Activated naive CD8-positive, alpha-beta T cell treated with anti-CD3 and anti-CD28 coated beads for 36 hours (primary cell): ENCODE measurements at places on chromosomes 2 and 18. TPM values are rescaled to one million over a fixed set of nuclear protein-coding genes. Genes with fewer than 3 reads are reported as not detected.

POLR1B gene
- 80.8 TPM for total RNA-seq

DNA sequence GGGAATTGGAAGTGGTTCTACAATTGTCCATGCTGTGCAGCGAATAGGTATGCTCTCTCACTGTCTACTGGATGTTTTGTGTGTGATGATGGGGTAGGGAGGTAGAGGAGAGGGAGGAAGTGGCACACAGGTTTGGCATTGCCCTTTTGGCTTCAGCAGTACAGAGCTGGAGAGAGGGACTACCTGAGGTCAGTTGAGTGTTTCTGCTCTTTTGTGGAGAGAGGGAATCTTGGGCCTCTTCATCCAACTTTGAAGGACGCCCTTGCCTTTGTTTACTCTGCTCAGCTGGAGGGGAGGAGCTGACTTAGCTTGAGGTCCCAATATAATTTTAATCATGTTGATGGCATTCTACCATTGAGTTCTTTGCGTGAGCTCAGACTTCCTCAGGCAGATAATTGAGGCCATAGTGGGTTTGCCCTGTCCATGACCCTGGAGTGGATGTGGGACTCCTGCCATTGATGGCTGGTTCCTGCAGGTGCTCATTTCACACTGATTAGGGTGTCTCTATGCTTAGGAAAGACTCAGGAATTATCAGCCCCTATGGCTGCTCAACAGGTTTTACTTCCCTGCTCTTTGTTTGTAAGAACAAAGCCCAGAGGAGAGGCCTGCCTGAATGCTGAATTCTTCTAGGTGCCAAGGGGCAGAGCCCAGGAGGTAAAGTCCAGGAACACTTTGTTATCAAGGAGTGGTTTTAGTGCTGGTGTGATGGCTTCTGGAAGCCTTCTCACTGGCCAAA lies 7.2 kb downstream of the RPIA start:
- DNase-seq, result no peak

GRCh38 chr2:96895746-96896651 lies 26.1 kb upstream of the SEMA4C start:
- DNase-seq, result no peak

GRCh38 chr18:71583252-71583651 lies 960.9 kb downstream of the CBLN2 start:
- DNase-seq, result no peak

CPO gene
- not detected for total RNA-seq

DNA sequence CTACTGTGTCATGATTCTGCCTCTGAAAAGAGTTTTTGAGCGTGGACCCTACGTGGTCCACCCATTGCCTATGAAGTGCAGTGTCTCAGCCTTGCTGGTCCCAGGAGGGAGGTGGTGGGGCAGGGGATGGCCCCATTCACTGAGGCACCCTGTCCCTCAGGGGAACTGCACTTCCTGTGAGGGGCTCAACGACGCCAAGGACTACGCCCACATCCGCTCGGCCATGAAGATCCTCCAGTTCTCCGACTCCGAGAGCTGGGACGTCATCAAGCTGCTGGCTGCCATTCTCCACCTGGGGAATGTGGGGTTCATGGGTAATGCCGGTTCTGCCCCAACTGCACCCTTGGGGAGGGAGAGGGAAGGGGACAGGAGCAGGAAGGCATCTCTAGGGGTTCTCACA lies 42.5 kb downstream of the MYO7B start:
- no peak for DNase-seq

GRCh38 chr2:59594671-59595222 lies 958.7 kb downstream of the BCL11A start:
- no peak for DNase-seq

SDC1 gene
- total RNA-seq, result not detected

DNA sequence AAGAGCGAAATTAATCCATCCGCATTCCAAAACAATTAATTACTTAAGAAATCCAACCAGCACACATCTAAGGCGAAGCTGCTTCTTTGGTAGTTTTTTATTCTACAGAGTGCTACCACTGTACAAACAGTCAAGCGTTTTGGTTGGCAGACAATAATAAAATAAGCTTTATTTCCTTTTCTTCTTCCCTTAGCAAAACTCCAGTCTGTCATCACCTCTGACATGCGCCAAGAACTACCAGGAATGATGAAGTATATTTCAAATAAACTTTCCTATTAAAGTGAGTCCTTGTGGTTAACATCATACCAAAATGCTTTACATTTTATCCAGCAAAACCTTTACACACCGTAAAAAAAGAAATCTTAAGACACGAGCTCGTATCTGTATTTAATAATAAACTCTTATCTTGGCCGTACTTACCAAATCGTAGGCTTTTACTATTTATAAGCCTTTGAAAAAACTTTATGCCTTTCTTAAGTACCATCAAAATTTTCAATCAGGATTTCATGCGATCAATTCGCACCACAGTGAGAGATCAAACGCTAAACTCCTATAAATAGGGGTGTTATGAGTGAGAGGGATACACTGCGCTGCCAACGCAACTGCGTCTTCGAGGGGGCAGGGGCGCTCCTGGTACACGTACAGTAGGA lies 1.3 kb downstream of the ATL2 start:
- DNase-seq, result no peak

GRCh38 chr2:9975805-9976447 lies 24.4 kb downstream of the GRHL1 start:
- peak; percentile 50 for DNase-seq

DNA sequence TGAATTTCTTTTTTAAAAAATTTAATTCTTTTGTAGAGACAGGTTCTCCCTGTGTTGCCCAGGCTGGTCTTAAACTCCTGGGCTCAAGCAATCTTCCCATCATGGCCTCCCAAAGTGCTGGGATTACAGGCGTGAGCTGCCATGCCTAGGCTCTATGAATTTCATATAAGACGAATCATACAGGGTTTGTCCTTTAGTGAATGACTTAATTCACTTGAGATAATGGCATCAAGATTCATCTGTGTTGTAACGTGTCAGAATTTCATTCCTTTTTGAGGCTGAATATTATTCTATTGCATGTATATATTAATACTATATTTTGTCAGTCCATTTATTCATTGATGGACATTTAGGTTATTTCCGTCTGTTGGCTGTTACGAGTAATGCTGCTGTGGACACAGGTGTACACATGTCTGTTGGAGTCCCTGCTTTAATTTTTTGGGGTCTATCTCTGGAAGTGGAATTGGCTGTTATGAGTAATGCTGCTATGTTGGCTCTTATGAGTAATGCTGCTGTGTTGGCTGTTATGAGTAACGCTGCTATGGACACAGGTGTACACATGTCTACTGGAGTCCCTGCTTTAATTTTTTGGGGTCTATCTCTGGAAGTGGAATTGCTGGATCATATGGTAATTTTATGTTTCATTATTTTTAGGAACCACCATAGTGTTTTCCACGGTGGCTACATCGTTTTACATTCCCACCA lies 210.6 kb downstream of the CAMKMT start:
- no peak for DNase-seq

- no peak for DNase-seq
These were observed 80.3 kb downstream of the VSNL1 start for GRCh38 chr2:17620841-17621240.

LYG1 gene
- 0.30 TPM for total RNA-seq

DNA sequence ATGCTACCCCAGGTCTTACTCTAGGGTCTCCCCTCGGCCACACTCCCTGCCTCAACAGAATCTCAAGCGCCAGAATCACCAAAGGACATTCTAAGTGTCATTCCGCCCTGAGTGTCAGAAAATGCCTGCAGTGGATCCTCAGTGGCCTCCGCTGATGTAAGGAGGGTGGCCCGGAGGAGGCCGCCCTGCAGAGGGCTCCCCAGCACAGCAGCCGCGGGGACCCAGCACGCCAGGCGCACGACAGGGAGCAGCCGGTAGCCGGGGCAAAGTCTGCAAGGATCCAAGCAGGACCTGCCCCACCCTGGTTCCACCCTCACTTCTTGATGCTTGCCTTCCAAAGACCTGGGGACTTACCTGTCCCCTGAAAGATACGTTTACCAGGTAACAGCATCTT lies 54.2 kb upstream of the ID2 start:
- DNase-seq, result no peak

- DNase-seq, result no peak
These were observed 17.1 kb upstream of the ANKRD62 start for GRCh38 chr18:12076424-12077140.

- DNase-seq, result no peak
These were observed 314.3 kb downstream of the FSIP2 start for GRCh38 chr2:186052930-186053329.

REG3G gene
- not detected for total RNA-seq

ACOXL gene
- total RNA-seq, result not detected

C1QL2 gene
- not detected for total RNA-seq

- peak; percentile 66 for DNase-seq
These were observed 69.9 kb upstream of the ITGB6 start for GRCh38 chr2:160269803-160270570.

CCDC141 gene
- 5.6 TPM for total RNA-seq

GRCh38 chr2:1754046-1754445 lies 9.7 kb upstream of the PXDN start:
- no peak for DNase-seq

DNA sequence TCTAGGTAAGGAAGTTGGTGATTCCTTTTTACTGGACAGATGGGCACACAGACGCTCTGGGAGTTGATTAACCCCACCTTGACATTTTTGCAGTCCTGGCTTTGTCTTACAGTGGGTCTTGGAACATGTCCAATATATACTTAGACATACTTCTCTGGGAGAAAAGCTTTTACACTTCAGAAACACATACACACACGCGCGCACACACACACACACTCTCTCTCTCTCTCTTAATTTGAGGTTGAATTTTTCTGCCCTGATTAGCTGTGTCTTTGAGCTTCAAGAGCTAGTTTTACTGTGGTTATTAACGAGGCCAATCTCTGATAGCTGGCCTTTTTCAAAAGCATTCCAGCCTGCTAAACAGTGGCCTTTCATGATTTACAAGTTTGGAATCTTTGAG lies 215.0 kb downstream of the MYCN start:
- DNase-seq, result no peak

- peak; percentile 47 for DNase-seq
These were observed 285.9 kb downstream of the RNF144A start for GRCh38 chr2:7203056-7203467.

DNA sequence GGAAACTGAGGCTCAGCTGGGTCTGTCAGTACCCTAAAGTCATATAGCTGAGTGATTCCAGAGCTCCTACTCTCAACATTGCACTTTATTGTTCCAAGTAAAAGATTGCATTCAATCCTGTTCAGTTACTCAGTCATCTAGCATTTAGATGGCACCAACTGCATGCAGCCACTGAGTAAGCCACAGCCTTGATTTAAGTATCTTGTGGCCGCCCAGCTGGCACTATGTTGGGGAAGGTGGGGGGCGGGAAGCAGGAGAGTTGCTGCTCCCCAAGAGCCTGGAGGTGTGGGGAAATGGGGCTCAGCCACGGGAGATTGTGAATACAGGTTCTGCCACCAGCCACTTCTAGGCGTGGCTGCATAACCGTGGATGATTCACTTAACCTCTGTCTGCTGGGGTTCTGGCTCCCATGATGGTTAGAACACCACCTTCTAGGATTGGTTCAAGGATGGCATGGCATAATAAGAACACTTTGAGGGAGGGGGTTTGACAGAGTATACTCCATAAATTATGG lies 17.1 kb downstream of the ZFP36L2 start:
- no peak for DNase-seq

DNA sequence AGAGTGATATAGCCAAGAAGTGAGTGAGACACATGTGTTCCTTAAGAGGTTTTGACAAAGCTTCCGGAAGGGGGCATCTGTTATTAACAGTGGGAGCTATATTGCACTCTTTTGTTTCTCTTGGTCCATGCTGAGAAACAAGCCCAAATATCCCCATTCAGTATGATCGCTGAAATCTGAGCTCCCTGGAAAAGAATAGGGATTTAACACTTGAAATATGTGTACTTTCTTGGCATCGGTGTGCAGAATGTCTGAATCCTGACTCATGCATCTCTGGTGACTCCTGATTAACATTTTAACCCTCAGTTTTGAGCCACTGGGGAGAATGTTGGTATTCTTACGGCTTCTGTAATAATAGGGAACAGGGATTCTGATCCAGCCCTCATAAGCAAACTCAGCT lies 448.1 kb downstream of the TSN start:
- no peak for DNase-seq

DNA sequence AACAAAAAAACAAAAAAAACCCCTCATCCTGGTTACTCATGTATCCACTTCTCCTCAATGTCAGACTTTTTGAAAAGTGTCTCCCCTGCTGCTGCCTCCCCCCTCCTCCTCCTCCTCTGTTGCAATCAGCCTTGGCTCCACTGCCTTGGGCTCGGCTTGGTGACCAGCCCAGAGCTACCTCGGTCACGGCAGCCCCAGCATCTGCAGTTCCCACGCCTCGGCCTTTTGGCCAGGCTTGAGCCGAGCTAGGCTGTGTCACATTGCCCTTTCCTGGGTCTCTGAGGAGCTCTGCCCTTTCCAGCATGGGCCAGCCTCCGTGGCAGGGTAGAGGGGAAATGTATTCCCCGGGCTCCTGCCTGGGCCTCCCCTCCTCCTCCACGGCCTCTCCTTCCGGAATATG lies 22.7 kb upstream of the INHBB start:
- DNase-seq, result no peak

DNA sequence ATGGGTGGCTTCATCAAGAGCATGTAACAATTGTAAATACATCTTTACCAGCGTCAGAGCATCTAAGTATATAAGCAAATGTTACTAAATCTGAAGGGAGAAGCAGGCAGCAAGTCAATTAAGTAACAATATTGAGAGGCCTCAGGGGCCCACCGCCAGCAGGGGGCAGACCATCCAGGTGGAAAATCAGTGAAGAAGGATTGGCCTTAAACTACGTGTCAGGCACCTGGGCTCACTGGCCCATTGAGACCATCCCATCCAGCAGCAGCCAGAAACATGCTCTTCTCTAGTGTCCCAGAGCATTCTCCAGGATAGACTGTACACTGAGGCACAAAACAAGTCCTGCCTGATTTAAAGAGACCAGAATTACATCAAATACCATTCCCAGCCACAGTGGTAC lies 96.2 kb upstream of the SNTG2 start:
- peak; percentile 45 for DNase-seq

DNA sequence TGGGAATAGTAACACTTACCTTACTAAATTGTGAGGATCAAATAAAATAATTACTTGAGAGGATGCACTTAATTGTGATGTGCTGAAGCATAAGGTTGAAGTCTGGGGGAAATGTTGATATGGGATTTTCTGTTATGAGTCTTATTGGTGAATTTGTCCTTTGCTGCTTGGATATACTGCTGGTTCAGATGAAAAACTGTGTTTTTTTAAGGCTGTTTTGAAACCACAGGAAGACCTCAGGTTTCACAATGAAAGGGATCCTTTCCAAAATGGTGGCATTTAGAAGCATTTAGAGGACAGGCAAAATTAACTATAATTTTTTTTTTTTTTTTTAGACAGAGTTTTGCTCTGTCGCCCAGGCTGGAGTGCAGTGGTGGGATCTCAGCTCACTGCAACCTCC lies 34.9 kb downstream of the SPATS2L start:
- no peak for DNase-seq

DNA sequence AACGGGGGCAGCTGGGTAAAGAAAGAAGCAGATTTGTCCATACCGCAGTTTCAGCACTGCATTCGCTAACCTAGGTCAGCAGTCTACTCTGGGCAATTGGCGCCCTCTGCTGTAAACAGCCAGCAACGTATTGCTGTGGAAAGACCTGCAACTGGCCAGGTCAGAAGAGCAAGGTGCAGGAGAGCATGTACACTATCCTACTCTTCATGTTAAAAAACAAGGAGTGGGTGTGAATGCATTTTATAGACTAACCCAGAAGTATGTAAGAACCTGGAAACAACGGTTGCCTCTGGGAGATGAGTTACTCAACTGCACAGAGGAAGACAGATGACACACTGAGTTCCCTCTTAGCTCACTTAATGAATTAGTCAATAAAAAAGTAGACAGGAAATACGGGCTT lies 6.2 kb downstream of the MRPS5 start:
- DNase-seq, result peak; percentile 67

ALPI gene
- total RNA-seq, result not detected

IGFBP5 gene
- not detected for total RNA-seq

- no peak for DNase-seq
These were observed 137.8 kb upstream of the COPS8 start for GRCh38 chr2:236947896-236948295.
